ENCODE measurements at places on chromosomes 5 and 9.

- DNase-seq: no peak
Observed at GRCh38 chr9:121635300-121635876, 16.0 kb upstream of the DAB2IP start.

GRCh38 chr9:227860-228259 is 13.2 kb downstream of the DOCK8 start:
- no peak for DNase-seq

DNA sequence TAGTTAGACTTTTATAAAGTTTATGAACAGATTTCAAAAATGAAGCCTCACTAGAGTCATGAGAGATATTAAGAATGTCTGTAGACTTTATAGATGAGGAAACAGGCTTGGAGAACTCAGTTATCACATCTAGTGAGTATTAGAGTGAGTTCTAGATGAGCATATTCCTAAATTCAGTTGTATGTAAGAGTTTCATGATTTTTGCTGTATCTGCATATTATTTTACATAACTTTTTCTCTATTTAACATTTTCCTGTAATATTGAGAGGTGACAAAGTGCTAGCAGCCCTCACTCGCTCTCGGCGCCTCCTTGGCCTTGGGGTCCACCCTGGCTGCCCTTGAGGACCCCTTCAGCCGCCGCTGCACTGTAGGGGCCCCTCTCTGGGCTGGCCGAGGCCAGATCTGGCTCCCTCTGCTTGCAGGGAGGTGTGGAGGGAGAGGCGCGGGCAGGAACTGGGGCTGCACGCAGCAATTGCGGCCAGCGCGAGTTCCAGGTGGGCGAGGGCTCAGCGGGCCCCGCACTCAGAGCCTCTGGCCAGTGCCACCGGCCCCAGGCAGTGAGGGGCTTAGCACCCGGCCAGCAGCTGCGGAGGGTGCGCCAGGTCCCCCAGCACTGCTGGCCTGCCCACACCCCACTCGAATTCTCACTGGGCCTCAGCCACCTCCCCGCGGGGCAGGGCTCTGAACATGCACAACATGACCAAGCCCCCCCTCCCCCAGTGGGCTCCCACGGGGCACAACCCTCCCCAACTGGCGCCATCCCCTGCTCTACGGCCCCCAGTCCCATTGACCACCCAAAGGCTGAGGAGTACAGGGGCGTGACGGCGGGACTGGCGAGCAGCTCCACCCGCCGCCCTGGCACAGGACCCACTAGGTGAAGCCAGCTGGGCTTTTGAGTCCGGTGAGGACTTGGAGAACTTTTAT is 182.1 kb downstream of the TLE1 start:
- no peak for DNase-seq

DNA sequence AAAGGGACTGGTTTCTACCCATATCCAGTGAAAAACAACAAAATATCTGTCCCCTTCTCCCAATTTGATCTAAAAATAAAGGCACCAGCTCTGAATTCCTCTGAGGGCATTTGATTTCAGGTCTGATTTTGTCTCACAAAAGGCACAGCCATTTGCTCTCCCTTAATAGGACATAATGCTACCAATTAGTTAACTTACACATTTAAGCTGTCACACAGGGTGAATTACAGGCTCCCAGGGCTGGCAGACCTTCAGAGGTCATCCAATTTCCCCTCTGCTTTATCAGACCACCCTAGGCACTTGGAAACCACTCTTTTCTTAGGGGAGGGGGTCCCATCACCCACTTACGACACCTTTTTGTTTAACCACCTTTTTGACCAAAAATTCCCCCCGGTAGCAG is 319.9 kb downstream of the SPOCK1 start:
- DNase-seq: no peak

- DNase-seq: no peak
Observed at GRCh38 chr9:104871961-104872527, 55.9 kb downstream of the ABCA1 start.

GRCh38 chr9:16131264-16131663 is 578.4 kb downstream of the CCDC171 start:
- DNase-seq: no peak

DNA sequence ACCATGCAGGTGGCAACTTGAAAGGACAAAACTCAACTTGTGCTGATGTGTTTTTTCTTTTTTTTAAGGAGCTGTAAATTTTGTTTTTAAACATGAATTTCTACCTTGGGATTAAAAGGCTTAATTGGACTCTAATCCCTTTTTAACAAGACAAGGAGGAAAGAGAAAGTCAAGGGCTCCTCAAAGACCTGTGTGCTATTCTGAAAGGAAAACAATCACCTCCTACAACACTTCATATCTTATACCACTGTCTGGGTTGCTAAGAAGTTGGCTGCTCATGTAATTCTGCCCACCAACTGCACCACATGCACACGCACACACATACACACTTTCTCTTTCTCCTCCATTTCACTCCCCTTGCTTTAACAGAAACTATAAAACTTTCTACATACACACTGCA is 78.6 kb downstream of the SH3RF2 start:
- no peak for DNase-seq

DNA sequence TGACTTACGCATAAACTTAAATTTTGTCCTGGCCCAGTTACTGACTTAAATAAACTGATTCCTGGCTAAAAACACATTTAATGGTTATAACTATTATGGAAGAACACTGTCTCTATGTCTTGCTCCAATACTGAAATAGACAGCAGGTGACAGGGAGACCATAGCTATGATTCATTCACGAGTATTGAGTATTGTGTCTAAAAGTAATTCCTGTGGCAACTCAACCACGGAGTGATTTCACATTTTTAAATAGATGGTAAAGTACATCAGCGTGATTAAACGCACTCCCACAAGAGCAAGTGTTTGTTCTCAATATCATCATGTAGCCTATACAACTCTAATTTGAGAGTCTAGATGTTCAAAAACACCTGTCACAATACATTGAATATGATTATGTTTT is 35.9 kb upstream of the PCSK1 start:
- no peak for DNase-seq

GRCh38 chr9:90651246-90651645 is 8.6 kb upstream of the DIRAS2 start:
- no peak for DNase-seq

DNA sequence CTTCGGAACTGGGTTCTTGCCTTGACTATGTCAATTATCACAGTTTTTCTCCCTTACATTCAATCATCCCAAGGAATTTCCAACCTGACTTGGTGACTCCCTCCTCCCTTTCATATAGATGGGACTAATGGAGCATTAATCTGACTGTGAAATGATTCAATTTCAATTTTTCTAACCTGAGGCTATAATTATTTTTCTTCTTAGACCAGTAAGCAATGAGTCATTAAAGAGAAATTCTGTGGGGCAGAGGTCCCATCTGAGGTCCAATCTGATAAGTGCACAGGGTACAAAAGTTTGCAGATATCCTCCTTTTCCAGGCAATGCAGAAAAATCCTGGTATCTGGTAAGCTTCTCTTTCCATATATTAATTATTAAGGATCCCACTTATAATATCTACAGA is 18.9 kb downstream of the PDE4D start:
- no peak for DNase-seq

- DNase-seq: no peak
Observed at GRCh38 chr5:9401786-9402472, 143.9 kb downstream of the SEMA5A start.

DNA sequence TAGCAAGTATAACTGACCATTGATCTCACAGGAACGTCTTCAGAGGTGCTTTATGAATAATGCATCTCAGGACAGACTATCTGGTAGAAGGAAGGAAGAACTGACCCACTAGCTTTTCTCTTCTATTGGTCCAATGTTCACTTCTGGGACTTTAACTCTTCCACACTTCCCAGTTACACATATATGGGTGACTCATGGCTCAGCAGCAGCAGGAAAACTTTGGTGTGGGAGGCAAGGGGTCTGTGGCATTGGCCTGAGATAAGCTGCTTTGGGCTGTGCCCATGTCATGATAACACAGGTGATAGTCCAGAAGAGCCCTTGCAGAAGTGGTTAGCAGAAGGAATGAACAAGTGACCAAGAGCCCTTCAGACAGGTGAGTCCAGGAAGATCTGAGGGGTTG is 148.8 kb downstream of the RAB3C start:
- DNase-seq: no peak

DNA sequence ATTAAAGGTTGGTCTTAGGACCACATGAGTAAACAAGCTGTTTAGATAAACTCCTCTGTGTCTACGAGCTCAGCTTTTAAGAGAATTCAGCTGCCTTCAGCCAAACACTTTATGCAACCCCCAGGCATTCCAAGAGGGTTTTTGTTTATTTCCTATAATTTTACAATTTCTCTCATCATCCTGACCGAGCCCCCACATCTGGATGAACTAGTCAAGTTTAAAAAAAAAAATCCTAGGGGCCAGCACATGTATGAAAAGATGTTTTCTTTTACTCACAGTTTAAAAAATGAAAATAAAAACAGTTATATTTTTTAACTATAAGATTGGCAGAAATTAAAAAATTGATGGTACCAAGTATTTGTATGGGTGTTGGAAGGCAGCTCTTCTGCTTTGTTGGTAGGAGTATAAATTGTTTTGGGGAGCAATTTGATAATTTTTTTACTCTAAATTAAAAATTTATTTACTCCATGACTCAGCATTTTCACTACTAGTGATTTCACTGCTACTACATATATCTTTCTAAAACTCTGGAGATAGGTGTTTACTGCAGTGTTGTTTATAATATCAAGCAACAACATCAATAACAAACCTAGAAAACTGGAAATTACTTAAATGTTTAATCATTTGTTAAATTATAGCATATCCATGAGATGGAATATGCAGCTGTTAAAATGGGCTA is 18.1 kb downstream of the YTHDC2 start:
- DNase-seq: no peak

DNA sequence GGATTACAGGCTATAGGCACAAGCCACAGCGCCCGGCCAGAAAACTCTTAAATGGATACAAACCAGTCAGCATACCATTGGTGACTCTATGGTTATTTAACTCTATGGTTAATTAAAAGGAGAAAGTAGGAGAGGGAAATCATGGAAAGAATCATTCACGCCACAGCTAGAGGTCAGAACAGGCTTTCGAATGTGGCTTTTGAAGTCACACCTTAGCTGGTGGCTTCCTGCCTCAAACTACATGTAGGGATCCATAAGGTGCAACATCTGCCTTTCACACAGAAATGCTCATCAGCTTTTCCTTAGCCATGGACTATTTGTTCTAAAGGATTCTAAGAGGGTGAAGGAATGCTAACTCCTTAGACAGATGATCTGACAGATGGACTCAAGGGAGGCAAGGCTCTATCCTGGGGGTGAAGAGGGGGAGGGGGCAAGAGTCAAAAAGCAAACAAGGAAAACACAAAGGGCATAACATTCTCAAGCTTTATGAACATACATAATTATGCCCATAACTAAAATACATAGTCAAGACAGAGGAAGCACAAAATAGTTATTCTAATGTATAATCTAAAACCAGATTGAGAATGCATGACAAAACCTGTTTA is 130.9 kb downstream of the EFNA5 start:
- DNase-seq: no peak

GRCh38 chr5:76280494-76280893 is 122.6 kb upstream of the IQGAP2 start:
- no peak for DNase-seq

Measured in T-helper 22 cell (primary cell).